ENCODE measurements at places on chromosomes 3 and 15.

GRCh38 chr15:33644304-33644703 lies 324.0 kb upstream of the CHRM5 start:
- DNase-seq, result no peak

DNA sequence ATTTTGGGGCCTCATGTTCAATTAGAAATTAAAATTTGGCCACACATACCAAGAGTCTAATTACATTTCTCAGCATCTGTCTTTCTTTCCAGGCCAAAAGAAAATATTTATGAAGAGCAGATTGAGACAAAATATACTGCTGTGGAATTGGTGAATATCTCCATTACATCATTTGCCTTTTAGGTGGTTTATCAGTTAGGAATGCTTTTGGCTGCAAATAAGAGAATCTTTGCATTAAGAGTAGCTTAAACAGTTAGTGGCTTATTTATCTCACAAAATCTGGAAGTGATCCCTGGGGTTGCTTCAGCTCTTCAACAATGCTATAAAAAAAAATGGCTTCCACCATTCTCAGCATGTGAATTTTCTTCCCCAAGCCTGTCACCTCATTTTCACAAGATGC lies 308.7 kb downstream of the MAGI1 start:
- no peak for DNase-seq

DNA sequence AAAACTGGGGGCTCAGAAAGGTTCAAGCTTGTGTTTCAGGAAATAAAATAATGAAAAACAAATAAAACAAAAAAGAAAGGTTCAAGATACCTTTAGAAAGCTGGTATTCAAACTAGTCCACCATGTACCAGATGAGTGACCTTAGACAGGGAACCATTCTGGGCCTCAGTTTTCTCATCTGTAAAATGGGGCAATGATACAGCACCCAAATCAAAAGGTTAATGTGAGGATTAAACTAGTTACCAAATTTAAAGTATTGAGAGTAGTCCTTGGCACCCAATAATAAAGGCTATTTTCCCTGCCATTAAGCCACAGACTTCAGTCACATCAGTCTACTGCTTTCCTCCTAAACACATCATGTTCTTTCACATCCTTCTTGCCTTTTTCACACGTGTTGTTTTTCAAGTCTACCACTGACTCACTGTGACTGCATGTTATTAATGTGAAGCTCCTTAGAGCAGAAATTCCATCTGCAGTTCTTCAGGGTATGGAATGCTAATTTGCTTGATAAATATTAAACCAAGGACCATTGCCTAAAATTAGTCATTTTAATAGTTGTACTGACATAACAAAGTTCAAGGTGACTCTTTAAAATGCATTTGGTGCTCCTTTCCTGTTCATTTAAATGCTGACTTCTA lies 19.9 kb downstream of the TAMM41 start:
- DNase-seq, result peak; percentile 22

- DNase-seq, result peak; percentile 57
Observed at GRCh38 chr3:29525254-29525881, 244.5 kb downstream of the RBMS3 start.

GRCh38 chr3:16907243-16907642 lies 22.5 kb downstream of the PLCL2 start:
- DNase-seq, result peak; percentile 45
